ENCODE measurements at places on chromosomes 2 and 18.

DNA sequence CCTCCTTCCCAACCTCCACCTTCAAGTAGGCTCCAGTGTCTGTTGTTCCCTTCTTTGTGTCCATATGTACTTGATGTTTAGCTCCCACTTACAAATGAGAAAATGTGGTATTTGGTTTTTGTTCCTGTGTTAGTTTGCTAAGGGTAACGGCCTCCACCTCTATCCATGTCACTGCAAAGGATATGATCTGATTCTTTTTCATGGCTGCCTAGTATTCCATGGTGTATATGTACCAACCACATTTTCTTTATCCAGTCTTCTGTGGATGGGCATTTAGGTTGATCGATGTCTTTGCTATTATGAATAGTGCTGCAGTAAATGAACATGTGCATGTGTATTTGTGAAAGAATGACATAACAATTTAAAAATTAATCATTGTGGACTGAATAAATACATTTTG lies 19.5 kb upstream of the TFPI start:
- DNase-seq, result no peak

GRCh38 chr2:179626261-179626660 lies 235.2 kb downstream of the ZNF385B start:
- DNase-seq, result no peak

DNA sequence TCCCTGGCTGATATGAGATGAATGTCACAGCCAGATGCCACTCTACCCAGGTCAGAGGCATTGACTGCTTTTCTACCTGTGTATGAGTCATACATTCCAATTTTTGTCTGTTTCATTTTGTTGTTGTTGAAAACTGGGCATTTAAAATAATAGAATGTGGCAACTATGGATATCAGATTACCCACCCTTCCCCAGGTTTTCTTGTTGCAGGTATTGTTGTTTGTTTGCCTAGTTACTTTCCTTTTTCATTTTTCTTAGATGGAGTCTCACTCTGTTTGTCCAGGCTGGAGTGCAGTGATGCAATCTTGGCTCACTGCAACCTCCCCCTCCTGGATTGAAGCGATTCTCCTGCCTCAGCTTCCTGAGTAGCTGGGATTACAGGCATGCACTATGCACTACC lies 70.2 kb downstream of the LRRC30 start:
- no peak for DNase-seq

DNA sequence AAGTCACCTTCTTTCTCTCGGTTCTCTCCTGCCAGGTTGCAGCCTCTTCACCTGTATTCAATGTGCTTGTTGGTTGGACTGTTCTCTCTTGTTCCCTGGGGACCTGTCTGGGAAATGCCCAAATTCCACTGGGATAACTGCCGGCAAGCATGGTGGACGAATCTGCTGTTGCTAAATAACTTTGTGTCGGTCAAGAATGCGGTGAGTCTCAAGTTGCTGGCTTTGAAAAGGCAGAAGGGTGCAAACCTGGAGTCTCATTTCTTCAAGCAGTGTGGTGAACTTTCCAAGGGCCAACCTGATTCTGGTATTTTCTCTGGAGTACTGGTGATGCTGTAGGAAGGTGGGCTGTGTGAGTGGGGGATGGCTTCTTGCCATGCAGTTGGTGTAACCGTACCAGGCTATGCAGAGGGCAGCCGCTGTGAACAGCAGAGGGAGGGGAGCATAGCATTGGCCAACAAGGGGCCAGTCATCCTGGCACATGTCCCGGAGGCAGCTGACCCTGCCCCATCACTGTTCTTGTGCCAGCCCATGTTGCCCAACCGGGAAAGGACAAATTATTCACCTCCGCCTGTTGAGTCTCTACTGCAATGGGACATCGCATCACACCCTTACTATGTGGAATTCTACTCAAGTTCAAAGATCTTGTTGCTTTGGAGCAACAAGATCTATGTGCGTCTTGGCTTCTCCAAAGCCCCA lies 88.1 kb upstream of the SEC11C start:
- no peak for DNase-seq

GRCh38 chr2:44598330-44599119 lies 236.8 kb downstream of the CAMKMT start:
- DNase-seq, result no peak

- no peak for DNase-seq
Measured at GRCh38 chr2:134630504-134631159, 88.2 kb downstream of the TMEM163 start.

GRCh38 chr2:100948942-100949811 lies 52.9 kb upstream of the RPL31 start:
- no peak for DNase-seq

DNA sequence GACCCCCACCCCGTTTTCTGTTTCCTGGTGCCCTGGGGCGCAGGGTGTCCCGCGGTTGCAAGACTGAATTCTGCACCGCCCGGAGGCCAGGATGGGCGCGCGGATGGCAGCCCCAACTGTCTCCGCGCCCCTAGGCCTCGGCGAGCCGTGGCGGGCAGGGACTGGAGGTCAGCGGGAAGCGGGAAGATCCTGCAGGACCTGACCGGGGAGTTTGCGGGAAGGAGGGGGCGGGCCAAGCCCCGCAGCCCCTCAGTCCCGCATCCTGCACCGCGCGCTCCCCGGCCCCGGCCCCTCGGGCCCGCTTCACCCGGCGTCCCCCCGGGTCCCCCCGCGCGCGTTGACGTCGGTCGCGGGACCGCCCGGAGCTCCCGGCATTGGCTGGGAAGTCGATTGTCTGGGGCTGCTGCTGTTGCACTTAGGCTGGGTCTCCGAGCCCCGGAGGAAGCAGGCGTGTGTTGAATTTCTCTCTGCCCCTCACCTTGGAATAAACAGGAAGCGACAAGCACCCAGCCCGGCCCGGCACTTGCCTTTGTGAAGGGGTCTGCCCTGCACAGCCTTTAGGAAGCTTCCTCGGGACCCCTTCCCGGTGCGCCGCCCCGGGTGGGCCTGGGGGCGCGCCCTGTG lies at the start of gene LDLRAD4:
TSS of gene LDLRAD4 (plus strand) at position 393 of the 624 bp plus-strand sequence.
- DNase-seq, result peak; percentile 44

GRCh38 chr18:10319026-10319425 lies 135.4 kb upstream of the APCDD1 start:
- DNase-seq, result no peak

DNA sequence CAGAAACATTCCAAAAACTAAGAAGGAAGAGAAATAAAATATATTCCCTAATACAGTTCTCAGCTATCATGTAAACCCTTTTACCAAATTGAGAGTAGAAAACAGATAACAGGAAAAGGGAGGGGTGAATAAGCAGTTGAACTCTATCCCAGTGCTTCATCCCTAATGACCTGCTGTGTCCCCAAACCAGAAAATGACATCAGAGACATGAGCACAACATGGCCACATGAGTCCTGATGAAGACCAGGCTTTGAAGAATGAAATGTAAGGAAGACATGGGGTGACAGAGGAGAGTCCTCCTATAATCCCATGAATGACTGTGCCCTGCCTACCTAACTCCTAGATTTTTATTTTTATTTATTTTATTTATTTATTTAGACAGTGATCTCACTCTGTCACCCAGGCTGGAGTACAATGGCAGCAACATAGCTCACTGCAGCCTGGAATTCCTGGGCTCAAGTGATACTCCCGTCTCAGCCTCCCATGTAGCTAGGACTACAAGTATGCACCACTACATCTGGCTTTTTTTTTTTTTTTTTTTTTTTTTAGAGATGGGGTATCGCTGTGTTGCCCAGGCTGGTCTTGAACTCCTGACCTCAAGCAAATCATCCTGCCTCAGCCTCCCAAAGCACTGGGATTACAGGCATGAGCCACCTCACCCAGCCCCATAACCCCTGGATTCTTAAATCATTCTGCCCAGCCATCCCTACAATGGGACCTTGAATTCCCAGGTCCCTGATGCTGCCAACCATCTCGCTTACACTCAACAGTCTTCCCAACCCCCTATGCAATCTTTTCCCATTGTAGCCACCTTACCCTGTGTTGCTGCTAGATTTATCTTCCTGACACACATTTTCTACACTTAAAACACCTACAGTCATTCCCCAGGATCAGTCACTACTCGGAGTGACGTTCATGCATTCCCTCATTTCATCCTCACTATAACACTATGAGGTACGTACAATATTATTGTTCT lies 64.5 kb downstream of the ANKRD44 start:
- no peak for DNase-seq

DNA sequence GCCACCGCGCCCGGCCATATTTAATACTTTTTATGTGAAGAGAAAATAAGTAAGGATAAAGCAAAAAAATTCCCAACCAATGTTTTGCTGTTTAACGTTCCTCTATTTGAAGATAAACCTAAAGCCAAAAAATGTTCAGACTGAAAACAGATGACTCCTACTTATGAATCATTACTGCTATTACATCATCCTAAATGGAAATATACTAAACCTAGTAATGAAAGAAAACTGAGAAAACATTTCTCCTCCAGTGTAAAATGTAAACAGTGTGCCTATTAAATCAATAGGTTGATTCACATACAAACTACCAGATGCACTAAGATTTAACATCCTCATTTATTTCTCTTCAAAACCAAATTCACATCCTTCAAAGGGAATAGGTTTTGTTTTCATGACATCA lies 43.5 kb downstream of the CWC22 start:
- no peak for DNase-seq

DNA sequence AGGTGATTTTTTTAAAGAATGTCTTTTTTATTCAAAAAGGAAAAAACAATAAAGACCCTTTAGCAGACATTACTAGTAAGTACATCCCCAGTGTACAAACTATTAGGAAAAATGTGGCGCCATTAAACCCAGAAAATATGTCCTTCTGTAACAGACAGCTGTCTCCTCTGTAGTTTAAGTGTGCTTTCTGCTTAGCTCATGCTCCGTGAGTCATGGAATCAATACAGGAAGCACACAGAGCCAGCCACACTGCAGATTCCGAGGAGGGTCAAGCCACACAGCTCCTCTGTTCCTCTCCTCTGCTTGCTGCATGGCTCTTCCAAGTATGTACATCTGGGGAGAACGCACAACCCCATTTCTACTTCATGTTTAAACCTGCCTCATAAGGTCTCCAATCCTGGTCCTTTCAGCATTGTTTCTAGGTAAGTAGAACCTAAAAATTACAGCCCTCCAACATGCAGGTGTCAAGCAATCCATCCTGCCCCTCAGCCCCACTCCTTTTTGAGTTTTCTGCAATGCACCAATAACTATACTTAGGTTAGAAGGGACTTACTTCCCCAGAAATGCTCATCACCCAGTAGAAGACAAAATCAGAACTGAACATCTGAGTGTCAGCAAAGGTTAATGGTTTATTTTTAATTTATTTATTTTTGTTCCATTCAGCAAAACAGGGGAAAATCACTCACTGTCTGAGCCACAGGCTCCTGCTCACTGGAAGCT lies 37.5 kb downstream of the ACVR1 start:
- DNase-seq, result no peak

- no peak for DNase-seq
Measured at GRCh38 chr2:52668724-52669123, 1098.9 kb upstream of the CHAC2 start.

DNA sequence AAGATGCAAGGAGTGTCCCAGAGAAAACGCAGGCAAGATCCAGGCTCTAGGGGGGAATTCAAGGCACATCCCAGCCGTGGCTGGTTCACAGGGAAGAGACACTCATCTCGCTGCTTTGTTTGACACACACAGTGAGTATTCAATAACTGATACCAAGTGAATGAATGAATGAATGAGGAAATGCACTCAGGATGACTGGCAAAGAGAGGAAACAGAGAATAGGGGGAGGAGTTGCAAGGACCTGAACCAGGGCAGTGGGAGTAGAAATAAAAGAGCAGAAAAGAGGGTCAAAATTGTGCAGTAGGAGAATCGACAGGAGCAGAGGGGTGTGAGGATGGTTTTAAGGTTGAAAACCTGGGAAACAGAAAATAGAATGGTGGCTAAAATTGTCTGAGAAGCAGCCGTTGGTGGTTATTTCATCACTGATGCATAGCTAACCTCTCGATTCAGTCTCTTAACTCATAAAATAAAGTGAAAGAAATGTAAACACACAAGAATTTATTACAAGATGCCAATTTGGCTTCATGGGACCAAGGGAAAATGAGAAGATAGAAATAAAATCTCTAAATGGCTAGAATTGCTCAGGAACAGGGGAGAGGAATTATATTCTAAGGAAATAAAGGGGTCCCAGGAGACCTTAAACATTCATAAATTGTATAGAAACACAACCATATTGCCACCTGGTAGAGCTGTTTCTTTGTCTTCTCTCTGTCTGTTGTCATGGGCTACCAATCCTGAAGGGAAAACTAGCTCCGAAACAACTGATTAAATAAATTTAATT lies 63.9 kb upstream of the PHLPP1 start:
- no peak for DNase-seq

GRCh38 chr2:226508683-226509082 lies 290.9 kb downstream of the IRS1 start:
- no peak for DNase-seq

- no peak for DNase-seq
Measured at GRCh38 chr2:168670478-168670877, 132.0 kb upstream of the NOSTRIN start.

DNA sequence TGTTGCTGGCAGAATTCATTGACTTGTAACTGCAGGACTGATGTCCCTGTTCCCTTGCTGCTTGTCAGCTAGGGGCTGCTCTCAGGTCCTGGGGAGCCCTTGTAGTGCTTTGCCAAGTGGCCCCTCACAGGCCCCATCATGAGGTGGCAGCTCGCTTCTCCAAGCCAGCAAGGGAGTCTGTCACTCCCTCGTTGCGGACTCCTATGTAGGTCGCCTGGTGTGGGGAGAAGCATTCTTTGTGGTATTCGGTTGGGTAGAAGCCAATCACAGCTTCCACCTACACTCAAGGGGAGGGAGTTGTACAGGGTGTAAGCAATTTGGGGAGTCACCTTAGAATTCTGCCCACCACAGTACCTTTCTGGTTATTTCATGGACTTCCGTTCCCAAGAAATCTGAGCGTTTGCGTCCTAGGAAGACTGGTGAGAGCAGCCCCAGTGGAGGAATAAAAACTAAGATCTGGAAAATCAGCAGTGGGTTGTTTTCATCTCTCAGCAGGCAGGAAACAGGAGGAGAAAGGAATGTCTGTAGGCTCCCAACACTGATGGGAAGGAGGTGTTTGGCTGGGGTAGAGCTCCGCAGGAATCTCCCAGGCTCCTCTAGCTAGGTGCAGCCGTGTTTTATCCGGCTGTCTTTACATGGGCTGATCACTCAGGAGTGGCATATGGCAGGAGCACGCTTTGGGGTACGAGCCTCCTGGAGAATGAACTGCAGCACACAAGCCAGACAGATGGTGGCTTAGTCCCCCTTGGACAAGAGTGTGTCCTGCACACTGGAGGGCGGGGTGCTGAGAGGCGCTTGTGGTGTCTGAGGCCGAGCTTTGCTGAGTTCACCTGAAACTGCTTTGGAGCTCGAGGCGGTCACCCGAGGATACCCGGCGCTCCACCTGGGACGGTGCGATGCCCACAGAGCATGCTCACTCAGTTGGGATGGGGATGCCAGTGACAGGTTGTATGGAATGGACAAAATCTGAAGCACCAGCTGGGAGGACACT lies 58.3 kb downstream of the LDLRAD4 start:
- DNase-seq, result peak; percentile 84

GRCh38 chr2:119228964-119229363 lies 5.3 kb downstream of the STEAP3 start:
- DNase-seq, result no peak

DNA sequence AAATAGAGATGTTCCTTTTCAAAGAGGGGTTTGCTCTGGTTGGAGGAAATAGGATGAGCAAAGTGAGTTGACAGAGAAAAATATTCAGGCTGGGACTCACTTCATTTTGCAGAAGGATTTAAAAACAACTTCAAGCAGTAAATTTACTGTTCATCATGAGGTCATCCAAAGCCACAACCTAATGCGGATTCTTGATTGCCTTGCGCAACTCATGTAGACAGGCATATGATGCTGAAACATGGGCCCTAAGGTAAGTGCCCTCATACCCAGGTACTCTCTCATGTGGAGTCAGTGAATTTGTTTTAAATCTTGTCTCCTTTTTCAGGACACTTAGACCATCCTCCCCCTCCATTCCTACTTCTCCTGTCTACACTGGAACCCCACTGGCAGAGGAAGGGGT lies 51.9 kb upstream of the LYPD1 start:
- no peak for DNase-seq

Data from cerebellum (tissue), 4 donors.